Activated T-cell treated with anti-CD3 and anti-CD28 coated beads, Interleukin-2, amount 50 U/mL, for 48 hours (primary cell): ENCODE measurements at places on chromosomes 3 and 15.

DNA sequence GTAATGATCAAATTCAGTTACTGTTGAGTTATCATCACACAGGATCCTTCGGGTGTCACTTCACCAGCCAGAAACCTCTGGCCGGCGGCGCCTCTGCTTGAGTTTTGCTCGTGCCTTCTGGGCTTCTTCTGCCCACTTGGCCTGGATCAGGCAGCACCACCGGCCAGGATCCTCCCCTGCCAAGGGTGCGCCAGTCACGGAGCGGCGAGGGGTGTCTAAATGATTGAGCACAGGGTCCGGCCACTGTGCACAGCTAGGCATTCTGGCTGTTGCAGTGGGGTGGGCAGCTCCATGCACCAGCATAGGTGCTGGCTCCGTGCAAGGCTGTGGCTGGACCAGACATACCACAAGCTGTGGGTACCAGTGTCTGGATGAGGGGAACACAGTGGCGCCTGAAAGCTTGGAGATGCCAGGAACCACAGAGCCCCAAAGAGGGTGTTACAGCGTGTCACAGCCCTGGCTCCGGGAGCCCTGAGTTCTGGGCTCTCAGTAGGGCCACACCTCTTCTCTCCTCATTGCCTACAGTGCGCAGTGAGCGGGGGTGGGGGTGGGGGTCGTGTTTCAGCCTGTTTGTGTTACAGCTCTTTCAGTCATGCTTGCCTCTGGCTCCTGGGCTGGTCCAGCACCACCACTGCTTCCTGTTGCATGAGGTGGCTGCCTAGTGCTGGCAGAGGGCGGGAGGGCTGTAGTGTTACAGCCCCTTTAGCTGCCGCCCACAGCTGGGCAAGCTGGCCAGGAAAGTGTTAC, 169.4 kb downstream of the FNDC3B start:
- no peak for DNase-seq

DNA sequence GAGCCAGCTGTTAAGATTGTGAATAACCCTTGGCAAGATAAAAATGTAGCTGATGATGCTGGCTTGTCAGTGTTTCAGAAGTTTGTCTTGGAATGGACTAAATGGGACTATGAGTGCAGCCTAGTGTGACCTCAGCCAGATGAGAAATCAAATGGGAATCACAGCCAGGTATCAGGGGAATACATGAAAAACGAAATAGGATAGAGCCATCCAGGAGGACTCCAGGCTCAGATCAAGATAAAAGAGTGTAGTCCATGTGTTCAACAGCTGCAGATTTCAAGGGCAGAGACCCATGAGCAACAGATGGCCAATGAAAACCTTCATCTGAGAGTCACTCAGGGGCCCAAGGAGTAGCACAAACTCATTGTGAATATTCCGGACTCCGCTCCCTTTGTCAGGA, 1080.9 kb upstream of the CADM2 start:
- DNase-seq, result no peak

DNA sequence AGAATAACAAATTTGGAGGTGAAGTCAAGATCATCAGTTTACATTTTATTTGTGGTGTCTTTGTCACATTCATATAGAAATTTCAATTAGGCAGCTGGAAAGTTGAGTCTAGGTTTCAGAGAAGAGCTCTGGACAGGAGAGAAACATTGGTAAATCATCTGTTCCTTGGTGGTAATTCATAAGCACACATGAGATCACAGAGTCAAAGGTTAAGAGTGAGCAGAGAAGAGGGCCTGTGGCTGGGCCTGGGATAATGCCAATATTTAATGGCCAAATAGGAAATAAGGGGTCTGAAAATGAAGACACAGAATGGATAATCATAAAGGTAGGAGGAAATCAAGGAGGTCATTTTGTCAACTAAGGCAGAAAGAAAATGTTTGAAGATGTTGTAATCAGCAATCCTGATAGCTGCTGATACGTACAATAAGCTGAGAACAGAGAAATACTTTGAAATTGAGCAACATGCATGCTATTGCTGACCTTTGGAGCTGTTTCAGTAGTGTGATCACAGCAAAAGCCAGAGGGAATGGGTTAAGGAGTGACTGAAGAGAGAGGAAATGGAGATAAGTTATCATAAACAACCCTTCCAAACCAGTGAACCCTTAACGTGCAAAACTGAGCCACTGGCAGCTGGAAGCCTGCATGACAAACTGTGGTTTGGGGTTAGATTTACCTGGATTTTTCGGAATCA, 692.8 kb downstream of the AGBL1 start:
- DNase-seq, result no peak

GRCh38 chr15:83767741-83768140, 113.8 kb downstream of the ADAMTSL3 start:
- no peak for DNase-seq

- DNase-seq, result no peak
These were observed 213.7 kb downstream of the LPP start for GRCh38 chr3:188367678-188368077.

- no peak for DNase-seq
These were observed 82.4 kb upstream of the PLCL2 start for GRCh38 chr3:16802389-16802788.

- no peak for DNase-seq
These were observed 1161.4 kb downstream of the OTOL1 start for GRCh38 chr3:162658003-162658402.

- no peak for DNase-seq
These were observed 51.7 kb downstream of the OTOL1 start for GRCh38 chr3:161548301-161548700.

- no peak for DNase-seq
These were observed 110.6 kb upstream of the NANOGP8 start for GRCh38 chr15:35195649-35196048.

DNA sequence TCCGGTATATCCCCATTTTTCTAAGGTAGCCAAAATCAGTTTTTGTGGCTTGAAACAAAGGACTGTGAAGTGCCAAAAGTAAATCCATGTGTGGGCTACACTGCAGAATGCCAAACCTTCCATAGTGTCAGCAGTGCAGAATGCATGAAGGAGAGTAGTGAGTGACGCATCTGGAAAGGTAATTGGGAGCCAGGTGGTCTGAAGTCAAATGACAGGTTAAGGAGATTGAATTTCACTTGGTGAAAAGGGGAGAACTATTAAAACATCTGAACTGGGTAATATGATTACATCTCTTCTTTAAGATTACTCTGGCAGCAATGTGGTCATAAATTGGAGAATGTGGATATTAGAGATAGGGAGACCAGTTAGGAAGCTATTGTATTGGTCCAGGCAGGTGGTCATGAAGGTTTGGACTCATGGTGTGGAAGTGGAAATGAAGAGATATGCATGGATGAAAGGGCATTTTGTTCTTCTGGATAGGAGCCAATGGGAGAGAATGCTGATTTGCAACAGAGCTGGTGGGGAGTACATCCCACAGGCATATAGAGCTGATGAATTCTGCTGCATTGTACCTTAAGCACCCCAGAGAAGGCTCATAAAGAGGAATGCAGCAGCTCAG, 118.2 kb downstream of the ECT2 start:
- DNase-seq, result no peak
